ENCODE measurements at places on chromosomes 6 and 20. TPM values are rescaled to one million over a fixed set of nuclear protein-coding genes. Genes with fewer than 3 reads are reported as not detected.

The ARMH2 gene
- not detected for total RNA-seq

The SLC22A16 gene
- total RNA-seq, result not detected

The TCP11 gene
- not detected for total RNA-seq

The ATP6V1G2 gene
- total RNA-seq, result 5.0 TPM

The C6orf132 gene
- 0.71 TPM for total RNA-seq

The B3GAT2 gene
- total RNA-seq, result not detected

The SLC22A23 gene
- 9.2 TPM for total RNA-seq

The CRISP2 gene
- total RNA-seq, result not detected

The THBS2 gene
- 1,330 TPM for total RNA-seq

The HCRTR2 gene
- not detected for total RNA-seq

The TFAP2C gene
- under 0.01 TPM for total RNA-seq

The KIAA1755 gene
- total RNA-seq, result 1.9 TPM

The PPDPF gene
- 17.5 TPM for total RNA-seq

The PAK5 gene
- not detected for total RNA-seq

The CRIP3 gene
- total RNA-seq, result not detected

The EPB41L1 gene
- 24.5 TPM for total RNA-seq

The PROKR2 gene
- total RNA-seq, result not detected

The PLCB1 gene
- 50.3 TPM for total RNA-seq

The C20orf202 gene
- total RNA-seq, result not detected

The MUC21 gene
- total RNA-seq, result not detected

The KIFC1 gene
- 1.4 TPM for total RNA-seq

The SNX21 gene
- total RNA-seq, result 46.2 TPM

The SUMO4 gene
- total RNA-seq, result 1.3 TPM

The LAMA2 gene
- 262 TPM for total RNA-seq

The DYNLT2 gene
- total RNA-seq, result 0.65 TPM

The BYSL gene
- total RNA-seq, result 13.6 TPM
